T follicular helper cell (primary cell): ENCODE measurements at places on chromosomes 1 and 21.
A peak's percentile ranks its signal among the peaks of the same experiment; 100 is the strongest.

- DNase-seq, result no peak
These were observed 22.6 kb upstream of the UAP1 start for GRCh38 chr1:162538815-162539431.

GRCh38 chr1:54384918-54385726 lies 21.1 kb downstream of the SSBP3 start:
- DNase-seq, result no peak

- DNase-seq, result no peak
These were observed 36.6 kb downstream of the VANGL2 start for GRCh38 chr1:160436966-160437365.

GRCh38 chr1:231611111-231611510 lies 15.5 kb upstream of the DISC1 start:
- DNase-seq, result no peak

GRCh38 chr21:31258073-31258472 lies 86.0 kb downstream of the TIAM1 start:
- DNase-seq, result no peak

DNA sequence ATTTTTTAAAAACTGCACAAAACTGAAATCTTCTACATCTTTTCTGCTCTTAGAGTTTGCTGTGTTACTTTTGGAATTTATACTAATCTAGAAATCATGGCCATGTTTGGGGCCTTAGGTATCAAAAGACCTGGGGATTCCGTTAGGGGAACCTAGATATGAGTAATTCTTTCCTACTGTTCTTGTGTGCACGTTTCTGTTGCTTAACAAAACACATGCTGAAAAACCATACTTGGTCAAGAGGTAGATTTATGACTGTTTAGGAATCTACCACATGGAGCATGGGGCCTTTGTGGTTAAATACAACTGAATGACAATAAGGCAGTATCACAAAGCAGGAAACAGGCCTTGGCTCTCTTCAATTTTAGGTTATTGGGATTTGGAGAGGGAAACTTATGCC lies 291.9 kb upstream of the USP25 start:
- DNase-seq, result no peak

GRCh38 chr1:7753641-7754040 lies 17.5 kb upstream of the VAMP3 start:
- no peak for DNase-seq

GRCh38 chr1:172019976-172020375 lies 178.7 kb downstream of the DNM3 start:
- DNase-seq, result no peak

- DNase-seq, result no peak
These were observed 5.6 kb downstream of the SH3BGRL3 start for GRCh38 chr1:26285366-26286063.

DNA sequence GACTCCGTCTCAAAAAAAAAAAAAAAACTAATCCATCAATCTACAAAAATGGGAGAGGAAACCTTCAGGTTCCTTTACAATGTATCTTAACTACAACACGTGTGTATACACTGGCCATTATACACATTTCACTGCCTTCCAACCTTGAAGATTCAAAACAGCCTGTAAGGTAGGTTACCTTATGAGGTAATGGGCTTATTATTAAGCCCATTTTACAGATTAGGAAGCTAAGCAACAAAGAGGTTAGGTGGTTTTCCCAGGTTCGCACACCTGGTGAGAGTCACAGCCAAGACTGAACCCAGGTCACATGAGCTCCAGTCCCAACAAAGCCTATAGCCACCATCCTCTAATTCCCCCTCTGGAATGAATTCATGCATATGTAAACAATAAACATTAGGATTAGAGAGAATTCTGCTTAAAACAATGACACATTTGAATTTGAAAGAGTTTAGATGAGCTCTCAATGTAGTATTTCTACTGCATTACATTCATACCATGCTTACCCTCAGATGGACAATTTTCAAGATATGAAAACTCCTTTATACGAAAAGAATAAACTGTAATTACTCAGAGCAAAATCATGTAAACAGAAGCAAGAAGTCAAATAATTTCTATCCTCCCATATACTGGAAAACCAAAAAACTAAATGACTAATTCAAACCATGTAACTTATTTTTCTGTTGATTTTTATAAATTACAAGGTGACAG lies 54.8 kb downstream of the EIF4G3 start:
- no peak for DNase-seq

DNA sequence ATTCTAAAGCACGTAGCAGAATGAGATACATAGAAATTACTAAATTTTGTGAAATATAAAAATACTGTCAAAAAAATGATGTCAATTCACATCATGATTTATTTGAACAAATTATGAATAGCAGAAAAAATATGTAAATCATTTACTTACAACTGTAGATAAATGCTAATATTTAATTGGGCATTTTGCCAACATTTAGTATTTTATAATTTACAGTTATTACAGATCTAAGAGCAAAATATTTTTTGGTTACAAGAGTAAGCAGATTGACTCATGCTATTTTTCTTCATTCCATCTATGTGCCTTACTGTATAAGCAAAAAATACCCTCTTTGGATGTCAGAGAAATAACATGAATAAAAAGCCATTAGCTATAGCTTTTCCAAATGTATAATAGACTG lies 282.3 kb upstream of the RGS18 start:
- DNase-seq, result no peak

DNA sequence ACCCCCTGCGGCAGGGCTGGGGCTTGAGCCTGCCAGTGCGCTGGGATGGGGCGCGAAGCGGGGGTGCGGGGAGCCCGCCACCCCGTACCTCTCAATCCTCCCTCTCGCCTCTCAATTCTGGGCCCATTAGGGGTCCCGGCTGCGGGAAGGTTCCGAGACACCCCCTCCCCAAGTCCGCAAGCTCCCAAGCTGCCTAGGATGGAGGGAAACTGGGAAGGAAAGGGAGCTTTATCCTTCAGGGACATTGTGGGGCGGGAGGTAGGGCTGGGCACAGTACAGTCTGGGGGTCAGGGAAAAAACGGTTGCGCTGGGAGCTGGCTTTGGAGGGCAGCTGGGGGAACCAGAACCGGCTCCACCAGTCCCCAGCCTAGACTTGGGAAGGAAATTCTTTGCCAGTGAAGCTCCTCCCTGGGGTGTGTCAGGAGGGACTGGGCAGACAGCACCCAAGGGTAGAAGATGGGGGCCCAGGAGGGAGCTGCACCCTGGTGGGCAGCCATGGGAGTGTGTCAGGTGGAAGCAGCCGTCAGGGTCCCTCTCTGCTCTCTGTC lies 904 bp downstream of the GJB3 start:
- DNase-seq, result no peak

DNA sequence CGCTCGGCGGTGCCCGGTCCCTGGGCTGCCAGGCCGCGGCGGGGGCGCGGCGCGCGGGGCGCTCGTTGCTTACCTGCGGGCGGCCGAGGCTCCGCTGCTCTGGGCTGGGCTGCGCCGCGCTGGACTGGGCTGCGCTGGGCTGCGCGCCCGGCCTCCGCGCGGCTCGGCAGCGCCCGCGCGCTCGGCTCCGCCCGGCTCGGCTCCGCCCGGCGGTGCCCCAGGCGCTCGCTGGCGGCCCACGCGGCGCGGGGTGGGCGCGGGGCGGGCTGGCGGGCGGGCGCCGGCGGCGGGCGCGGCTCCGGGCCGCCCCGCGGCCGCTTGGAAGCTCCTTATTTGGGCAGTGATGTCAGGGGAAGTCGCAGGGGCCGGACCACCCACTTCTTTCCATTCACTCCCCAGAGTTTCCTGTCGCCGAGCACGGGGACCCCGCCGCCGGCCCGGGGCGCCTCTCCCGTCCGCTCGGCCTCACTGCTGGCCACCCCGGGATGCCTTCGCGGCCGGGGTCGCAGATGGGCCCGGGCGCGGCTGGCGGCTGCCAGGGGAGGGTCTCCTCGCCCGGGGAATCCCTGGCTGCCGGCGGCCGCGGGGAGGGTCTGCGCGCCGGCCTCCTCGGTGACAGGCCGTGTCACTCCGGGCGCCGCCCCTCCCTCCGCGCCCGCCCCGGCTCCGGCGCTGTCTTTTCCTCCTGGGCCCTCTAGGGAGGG lies 177.7 kb upstream of the EDN2 start:
- peak; percentile 53 for DNase-seq

DNA sequence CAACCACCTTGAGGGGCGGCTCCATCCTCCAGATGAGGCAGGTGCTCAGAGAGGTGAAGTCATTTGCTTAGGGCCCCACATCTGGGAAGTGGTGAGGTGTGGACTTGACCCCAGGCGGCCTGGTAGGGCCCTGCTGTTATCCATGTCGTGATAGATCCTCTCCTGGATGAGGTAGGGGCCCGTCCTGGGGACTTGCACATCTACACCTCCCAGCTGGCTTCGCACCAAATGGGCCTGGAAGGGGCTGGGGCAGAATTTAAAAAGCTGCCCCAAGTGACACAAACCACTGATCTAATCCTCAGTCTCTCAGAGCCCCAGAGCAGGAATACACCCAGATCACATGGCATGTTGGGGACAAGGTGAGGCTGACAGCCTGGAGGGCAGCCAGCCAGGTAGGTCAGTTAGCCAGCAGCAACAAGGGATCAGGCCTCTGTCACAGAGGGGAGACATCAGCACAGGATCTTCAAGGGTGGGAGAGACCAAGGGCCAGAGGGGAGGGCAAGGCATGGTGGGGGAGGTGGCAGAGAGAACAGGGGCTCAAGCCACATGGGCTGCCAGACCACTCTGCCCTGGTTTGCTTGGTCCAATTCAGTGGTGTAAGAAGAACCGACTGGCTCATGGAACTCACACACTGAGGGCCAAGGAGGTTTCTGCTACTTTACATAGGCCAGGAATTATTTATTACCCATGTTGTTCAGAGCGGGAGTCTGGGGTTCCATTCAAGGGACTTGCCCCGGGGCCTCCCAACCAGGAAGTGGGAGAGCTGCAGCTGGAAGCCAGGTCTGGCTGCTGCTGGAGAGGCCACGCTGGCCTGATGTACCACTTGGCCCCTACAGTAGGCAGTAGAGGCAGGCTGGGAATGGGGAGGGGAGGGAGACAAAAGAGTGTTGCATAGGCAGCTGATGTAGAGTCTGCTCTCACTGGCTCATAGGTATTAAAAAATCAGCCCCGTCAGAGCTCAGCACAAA lies 12.1 kb downstream of the LRP8 start:
- no peak for DNase-seq

DNA sequence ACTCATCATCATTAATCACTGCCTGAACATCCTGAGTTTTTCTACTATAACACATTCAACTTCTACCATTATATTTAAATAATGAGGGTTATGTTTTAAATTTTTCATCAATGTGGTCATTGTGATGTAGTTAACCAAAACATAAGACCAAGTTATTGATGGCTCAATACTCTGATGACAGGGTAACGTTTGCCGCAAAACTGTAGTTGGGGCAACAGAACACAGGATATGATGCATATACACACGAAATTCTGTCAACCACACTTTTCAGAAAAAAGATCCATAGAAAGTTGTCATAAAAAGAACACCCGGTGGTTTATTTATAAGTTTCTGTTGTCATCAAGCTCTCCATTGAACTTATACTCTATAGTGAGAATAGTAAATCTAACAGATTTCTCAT lies 121.7 kb upstream of the COL11A1 start:
- no peak for DNase-seq

GRCh38 chr1:32622806-32623681 lies 27.3 kb downstream of the ZBTB8OS start:
- DNase-seq, result no peak

DNA sequence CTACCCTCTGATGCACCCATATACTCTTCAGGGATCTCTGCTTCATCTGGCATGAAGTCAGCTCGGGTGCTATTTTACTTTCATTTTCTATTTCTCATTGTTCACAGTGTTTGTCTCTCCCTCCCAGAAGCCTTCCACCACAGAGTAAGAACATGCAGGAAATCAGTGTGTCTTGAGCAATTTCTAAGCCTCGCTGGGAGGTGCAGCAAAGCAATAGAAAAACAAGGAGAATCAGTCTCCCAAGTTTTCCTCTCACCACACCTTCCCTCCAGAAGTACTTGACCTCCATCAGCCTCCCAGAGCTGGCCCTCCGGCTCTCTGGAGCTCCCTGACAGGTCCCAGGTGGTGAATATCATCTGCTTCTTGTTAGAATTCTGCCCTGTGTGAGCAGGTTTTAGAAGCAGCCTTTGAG lies 594.7 kb upstream of the CAMK1G start:
- no peak for DNase-seq

GRCh38 chr1:39738622-39739366 lies at the start of gene PPIE:
TSS of gene PPIE (plus strand) at chr1:39738882. CDS start at chr1:39738901, 19 bp downstream.
- DNase-seq, result peak; percentile 84

DNA sequence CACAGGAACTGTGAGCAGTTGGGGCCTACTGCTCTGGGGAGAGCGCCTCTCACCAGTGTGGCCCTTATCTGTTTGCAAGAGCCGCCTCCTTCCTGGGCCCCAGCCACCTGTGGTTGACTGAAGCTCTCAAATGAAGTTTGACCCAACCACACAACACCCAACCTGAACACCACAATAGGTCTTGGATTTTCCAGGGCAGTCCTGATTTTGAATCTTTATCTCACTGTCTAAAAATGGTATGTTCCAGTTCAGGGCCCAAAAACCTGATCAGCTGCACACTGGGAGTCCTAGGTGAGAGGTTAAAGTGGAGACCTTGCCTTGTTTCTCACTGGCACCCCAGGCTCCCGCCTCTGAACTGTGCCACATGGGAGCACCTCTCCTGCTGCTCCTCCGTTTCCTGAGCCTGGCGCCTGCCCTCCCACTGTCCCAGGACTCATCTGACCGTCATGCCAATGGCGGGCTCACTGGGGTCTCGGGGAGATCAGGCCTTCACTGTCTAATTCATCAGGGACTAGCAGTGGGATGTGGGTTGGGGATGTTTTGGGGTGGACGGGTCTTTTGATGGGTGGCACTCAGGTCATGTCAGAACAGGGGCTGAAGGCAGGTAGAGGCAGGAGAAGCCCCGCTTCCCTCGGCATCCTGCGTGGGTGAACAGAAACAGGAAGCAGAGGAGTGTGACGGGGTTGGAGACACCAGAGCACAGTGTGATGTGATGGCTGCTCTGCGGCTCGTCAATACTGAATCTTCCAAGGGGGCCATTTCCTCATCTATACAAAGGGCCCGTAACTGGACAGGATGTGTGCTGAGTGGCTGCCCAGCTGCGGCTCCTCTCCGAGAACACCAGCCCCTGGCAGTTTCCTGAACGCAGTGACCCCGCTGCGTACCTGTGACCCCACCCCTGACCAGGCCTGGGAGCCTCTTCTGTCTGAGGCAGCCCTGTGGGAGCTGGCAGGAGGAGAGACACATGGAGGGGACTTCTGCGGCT lies 59.6 kb upstream of the ITPKB start:
- peak; percentile 42 for DNase-seq

DNA sequence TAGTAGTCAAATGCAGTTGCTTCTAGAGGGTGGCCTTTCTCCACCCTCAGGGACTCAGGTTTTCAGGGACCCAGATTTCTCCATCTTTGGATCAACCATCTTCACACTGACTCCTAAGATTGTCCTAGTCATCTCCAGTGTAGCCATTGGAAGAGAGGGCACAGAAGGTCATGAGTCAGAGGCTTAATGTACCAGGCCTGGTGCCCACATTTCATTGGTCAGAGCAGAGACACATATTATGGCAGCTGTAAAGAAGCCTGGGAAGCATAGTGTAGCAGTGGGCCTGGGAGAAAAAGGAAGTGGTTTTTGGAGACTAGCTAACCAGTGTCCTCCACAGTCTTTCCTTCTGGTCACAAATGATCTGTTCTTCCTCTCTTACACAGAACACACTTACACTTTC lies 122.5 kb downstream of the GIPC2 start:
- DNase-seq, result no peak
